RPMI7951 (cell line): ENCODE measurements at places on chromosomes 7 and 10. TPM values are rescaled to one million over a fixed set of nuclear protein-coding genes. Genes with fewer than 3 reads are reported as not detected.
A peak's percentile ranks its signal among the peaks of the same experiment; 100 is the strongest.

- DNase-seq: no peak
Observed at GRCh38 chr7:80662252-80662651, 23.8 kb downstream of the CD36 start.

DNA sequence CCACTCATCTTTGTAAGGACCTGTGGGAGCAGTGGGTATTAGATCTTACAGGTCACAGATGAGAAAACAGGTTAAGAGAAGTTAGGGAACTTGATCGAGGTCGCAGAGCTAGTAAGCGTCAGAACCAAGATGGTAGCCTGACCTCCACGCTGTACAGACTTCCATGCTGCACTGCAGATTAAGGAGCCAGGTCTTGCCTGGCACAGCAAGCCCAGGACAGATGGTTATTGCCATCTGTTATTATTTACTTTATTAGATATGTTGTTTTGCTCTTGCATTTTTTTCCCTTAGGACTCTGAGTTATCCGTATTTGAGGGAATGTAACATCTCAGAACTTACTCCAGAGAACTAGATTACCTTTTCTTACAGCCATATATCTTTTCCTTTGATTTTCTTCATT lies 147.2 kb downstream of the NSUN6 start:
- DNase-seq: no peak

TET1 gene
- 4.1 and 6.1 TPM in 2 replicates for total RNA-seq

DNA sequence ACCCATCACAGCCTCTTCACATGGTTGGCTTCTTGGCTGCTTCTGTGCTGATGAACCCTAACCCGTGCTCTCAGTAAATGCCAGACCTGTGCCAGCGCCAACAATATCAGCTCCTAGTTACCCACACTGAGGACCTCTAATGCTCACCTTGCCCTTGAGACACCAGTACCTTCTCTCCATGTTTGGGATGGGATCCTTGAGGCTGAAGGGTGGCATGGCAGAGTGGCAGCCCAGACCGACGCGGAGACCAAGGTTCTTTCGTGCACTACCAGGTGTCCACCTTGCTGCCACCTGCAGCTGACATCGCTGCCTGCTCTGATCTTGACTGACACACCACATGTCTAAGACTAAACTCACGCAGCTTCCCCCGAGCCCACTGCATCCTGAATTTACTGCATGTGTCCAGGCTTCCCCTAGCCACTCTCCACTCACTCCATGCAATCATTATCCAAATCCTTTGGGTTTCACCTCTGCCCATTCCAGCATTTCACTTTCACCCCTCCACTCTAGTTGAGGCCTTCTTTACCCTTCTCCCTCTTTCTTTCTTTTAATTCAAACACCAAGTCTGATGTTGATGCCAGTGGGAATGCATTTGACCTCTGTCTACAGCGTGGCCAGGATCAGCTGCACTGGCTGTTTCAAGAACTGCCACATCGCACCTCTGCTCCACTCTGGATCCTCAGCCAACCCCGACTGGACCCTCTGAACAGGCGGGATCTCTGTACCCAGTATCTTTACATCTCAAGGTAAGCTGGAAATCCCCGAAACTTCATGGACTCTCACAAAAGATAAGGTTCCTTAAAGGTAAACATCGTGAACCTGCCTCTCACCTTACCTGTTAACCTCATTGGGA lies 294.9 kb downstream of the GLRX3 start:
- DNase-seq: no peak

SEMA3E gene
- total RNA-seq: under 0.01 and 0.29 TPM in 2 replicates

- DNase-seq: peak; percentile 86
Observed at GRCh38 chr7:92758796-92759431, 77.5 kb downstream of the CDK6 start.

GRCh38 chr7:124784879-124785818 lies 19.6 kb upstream of the GPR37 start:
- DNase-seq: peak; percentile 23

GRCh38 chr7:128059143-128059988 lies 28.1 kb upstream of the LRRC4 start:
- no peak for DNase-seq

DRGX gene
- not detected in 2 replicates for total RNA-seq

LEP gene
- total RNA-seq: not detected in 2 replicates
